ENCODE measurements at places on chromosomes 12 and 14. TPM values are rescaled to one million over a fixed set of nuclear protein-coding genes. Genes with fewer than 3 reads are reported as not detected.

DNA sequence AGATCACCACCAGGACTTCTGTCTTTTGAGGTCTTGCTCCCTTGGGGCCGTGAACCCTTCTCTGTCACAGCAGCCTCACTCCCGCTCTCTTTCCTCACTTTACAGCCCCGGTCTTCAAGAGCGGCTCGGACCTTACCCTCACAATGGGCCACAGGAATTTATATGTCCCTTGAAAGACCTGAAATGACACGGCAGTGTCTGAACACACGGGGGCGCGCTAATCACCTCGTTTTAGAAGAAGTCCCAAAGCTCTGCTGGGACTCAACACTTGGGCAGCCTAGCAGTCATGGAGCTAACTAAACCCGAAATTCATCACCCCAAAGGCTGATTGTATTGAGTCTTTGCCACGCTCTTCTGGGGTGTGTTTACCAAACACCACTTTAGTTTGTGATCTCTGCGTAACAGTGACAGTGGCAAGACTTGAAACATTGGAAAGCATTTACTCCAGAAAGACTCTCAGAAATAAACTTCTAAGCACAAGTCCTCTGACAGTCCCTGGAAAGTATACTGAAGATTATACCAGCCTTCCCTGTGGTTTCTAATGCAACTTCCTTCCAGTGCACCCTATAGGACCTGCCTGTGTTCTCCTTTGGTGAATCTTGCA is 29.0 kb downstream of the SERPINA11 start:
- peak; percentile 71 for DNase-seq
- peaks cover 31% of the 10 kb centered on the region for H3K27me3 ChIP-seq
- no peak overlapping the region for H3K4me3 ChIP-seq
- H3K36me3 ChIP-seq, result no peaks in the 10 kb centered on the region
- peaks cover 11% of the 10 kb centered on the region for H3K4me1 ChIP-seq

CIROP gene
- not detected for polyA plus RNA-seq

RFX4 gene
- polyA plus RNA-seq, result not detected

DNA sequence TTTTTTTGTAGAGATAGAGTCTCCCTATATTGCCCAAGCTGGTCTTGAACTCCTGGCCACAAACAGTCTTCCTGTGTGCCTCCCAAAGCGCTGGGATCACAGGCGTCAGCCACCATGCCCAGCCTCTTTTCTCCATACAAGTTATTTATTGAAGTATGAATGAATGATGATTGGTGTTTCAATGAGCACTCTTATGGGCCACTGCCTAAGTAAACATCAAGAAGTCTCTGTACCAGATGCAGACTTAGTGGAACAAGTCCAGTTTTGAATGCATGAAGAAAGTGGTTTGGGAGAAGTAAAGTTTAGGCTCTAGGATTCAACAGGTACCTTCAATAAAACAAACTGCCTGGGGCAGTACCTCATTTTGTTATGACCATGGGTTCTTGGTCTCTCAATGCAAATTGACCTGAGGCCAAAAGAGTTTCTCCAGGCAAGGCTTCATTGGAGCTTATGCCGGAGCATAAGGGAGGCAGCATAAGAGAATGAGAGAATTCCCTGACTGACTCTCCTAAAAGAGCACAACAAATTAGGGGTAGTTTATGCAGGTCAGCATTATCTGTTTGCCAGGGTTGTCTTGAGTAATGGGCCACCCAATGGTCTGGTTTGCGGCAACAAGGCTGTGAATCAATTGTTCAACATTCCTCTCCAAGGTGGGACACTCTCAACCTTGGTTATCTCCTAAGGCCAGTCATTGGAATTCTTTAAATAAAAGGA is 1.1 kb upstream of the GMFB start:
- H3K4me3 ChIP-seq, result peak overlapping the region; percentile 90
- no peaks in the 10 kb centered on the region for H3K36me3 ChIP-seq
- no peak for DNase-seq

GRCh38 chr14:72688990-72689671 is 204.8 kb downstream of the DPF3 start:
- H3K27me3 ChIP-seq, result no peaks in the 10 kb centered on the region
- no peak for DNase-seq
- no peaks in the 10 kb centered on the region for H3K36me3 ChIP-seq
- H3K4me1 ChIP-seq, result no peaks in the 10 kb centered on the region

DNA sequence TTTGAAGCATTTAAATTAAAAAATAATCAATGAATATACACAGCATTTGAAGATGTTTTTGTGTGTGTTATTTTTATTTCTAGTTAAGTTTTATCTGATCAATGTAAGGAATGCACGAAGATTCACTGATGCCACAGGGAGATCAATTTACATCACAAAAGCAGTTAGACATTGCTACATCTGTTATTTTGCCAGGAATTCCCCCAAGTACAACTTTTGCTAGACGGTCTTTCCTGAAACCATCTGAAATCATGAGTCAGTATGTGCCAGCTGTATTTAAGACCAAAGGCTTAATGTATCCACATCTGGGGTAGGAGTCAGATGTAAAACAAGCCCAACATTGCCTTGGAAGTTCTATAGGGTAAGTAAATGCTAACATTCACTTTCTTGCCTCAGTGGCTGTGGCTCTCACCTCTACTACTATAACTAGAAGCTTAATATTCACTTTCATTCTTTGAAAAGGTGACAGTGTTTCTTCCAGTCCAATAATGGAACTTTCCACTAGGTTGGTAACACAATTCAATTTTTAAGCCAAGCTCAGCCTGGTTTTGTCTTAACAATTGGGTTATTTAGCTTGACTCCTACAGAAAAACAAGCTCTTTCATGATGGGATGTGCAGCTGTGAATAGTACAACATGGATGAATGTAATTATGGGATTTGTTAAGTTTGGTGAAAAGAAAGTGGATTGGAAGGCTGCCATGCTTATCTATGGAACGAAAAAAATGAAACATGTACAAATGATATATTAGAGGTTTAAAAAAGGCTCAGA is 385.4 kb upstream of the TMEM132C start:
- DNase-seq, result no peak
- no peak overlapping the region for H3K27ac ChIP-seq
- no peaks in the 10 kb centered on the region for H3K36me3 ChIP-seq

Measured in CD14-positive monocyte (primary cell).